ENCODE measurements at places on chromosomes 6 and 20.

DNA sequence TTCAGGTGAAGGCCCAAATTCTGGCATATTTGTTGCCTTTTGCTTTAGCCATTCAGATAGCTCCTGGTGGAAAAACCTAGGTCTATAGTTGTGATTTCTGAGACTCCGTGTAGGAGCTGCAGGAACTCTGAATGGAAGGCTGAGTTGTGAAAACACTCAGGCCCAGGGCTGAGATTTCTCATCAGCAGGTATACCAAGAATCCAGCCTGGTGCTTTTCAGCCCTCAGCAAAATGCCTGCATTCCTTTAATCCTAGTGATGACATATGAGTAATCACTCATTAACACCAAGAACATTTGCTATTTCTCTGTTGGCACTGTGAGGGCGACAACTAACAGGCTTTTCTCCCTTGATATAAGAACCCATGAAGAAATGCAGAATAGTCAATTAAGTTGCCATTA, 546.1 kb upstream of the MAN1A1 start:
- DNase-seq = no peak

DNA sequence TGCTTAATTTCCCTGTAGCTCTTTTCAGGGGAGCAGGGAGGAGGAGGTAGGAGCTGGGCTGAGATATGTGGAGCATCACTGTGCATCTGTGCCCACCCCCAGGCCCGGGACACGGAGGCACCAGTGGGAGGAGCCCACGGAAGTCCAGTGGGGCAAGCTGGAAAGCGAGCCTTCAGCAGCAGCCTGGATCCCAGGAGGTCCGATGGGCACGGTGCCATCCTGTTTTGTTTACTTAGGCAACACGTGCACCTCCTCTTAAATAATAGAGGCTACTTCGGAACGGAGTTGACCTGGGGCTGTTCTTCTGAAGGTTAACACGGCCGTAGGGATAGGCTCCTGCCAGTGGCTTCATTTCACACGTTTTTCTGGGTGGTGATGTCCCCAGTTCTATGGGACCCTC, 51.6 kb downstream of the CDH4 start:
- no peak for DNase-seq

GRCh38 chr20:62760856-62761758, 35.2 kb upstream of the MRGBP start:
- DNase-seq = no peak

DNA sequence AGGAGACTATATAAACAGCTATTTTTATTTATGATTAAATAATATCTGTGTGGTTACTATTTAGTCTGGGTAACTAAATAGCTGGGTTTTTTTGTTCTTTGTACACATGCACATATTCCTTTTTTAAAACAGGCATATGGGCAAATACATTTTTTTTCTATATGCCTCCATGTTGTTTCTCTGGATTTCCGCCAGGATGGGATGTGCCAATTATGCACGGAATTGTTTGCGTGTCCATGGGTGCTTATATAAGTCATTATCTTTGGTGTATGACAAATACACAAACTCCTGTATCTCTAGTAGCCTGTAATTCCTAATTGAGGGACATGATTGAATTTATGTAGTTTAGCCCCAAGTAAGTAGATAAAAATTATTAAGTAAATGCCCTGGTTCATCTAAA, 226.9 kb downstream of the BCKDHB start:
- DNase-seq = no peak

DNA sequence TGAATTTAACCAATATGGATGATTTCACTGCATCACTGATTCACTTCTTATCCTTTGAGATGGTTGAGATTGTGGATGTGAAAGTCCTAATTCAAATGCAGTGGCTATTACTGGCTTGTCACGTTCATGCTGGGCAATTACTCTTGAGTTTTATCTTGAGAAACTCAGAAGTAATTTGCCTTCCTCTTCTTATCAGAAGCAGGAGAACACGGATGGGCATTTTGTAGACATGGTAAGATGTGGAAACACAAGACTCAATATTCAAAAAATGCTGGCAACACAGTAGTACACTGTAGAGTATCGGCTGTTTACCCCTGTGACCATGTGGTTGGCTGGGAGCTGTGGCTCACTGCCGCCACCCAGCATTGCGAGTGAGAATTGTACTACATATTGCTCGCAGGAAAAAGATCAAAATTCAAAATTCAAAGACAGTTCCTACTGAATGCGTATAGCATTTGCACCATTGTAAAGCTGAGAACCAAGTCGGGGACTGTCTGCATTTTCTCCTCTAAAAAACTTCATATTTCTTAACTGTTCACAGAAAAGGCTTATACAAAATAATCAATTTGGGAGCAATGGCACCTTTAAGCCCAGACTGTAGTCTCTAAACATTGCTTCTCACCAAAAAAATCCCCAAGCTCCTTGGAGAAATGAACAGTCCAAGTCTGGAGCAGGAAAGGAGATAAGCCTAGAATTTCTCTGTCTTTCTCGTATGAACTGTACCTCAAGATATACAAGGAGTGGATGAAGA, 61.9 kb upstream of the ELOVL5 start:
- DNase-seq = peak; percentile 7

- DNase-seq = no peak
These were observed 36.4 kb downstream of the HLA-DPB1 start for GRCh38 chr6:33112148-33112547.

GRCh38 chr6:160750276-160750689, 48.2 kb downstream of the PLG start:
- DNase-seq = no peak

GRCh38 chr20:47315339-47316056, 41.0 kb downstream of the ZMYND8 start:
- peak; percentile 86 for DNase-seq

DNA sequence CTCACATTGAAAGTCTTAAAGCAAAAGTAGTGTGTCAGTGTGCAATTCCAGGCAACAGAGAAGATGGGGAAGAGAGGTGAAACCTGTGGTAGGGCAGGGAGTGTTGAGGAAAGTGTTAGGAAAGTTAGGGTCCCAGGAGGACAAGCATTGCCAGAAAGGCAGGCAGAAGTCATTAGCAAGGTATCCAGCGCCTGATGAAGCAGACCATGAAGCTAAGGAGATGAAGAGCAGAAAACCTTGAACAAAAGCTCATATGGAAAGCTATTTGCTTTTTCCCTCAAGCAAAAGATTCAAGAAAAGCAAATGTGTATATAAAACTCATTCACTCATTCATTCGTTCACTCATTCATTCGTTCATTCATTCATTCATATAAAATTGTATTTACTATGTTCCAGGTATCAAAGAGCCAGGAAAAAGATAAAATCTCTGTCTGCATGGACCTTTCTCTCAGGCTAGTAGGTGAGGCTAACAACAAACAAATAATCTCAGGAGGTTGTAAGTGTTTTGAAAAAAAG, 96.5 kb downstream of the ELOVL5 start:
- no peak for DNase-seq

DNA sequence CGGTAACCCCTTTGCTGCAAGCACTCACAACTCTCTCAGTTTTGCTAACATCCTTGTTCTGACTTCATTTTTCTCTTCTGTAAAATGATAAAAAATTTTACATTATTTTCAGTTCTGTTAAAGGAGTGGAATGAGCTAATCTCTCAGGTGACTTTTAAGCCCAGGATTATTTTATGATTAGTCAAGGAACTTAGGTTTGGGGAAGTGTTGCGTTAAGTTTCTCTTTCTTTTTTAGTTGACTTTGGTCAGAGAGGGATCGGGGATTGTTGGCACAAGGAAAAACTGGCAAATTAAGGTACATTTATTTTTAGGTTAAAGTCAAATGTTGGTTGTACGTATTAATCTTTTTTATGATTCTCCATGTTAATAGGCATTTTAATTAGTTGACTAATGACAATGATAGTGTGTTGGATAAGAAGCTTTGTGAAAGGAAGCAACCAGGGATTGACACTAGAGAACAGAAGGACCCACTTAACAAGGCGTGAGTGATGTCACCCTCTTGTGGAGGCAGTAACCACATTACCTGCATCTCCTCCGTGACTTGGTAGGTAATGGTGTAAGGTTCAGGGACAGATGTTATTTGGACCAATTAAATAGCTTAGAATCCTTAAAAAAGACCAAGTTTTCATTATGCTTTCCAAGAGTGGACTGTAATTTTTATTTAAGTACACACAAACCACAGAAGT, 31.6 kb downstream of the CD83 start:
- no peak for DNase-seq

DNA sequence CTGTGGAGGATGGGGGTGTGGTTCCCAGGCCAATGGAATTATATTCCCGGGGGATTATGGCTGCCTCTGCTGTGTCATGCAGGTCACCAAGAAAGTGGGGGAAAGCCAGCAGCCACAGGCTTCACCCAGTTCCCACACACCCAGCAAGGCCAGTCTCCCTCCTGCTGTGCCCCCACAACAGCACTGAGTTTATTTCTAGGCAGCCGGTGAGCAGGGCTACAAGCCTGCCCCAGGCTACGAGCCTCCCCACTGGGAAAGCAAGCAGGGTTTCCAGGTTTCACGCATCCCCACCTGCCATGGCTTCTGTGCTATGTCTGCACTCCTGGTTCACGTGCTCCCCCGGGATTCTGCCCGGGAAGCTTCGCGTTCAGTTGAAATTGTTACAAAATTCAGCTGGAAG, 72.6 kb downstream of the ERMARD start:
- no peak for DNase-seq

DNA sequence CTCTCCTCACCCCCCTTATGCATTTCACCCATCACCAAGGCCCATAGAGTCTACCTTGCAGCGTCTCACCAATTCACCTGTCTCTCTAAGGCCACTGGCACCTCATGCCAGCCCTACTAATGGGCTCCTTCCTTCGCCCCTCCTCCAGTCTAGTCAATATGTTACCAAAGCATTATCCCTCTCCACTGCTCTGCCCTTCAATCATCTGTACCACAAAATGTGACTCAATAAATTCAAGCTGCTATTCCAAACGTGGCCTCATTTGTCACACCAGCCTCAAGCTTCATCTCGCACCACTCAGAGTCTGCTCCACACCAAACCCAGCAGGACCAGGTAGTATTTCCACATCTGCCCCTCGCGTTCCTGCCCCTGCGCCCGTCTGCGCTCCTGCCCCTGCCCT, 21.8 kb upstream of the RPS6KA2 start:
- no peak for DNase-seq

GRCh38 chr20:59421089-59421488, 120.7 kb downstream of the EDN3 start:
- DNase-seq = no peak

GRCh38 chr6:7532821-7533220, 8.7 kb upstream of the DSP start:
- no peak for DNase-seq

GRCh38 chr20:45036044-45036755, 64.7 kb downstream of the KCNS1 start:
- DNase-seq = no peak

DNA sequence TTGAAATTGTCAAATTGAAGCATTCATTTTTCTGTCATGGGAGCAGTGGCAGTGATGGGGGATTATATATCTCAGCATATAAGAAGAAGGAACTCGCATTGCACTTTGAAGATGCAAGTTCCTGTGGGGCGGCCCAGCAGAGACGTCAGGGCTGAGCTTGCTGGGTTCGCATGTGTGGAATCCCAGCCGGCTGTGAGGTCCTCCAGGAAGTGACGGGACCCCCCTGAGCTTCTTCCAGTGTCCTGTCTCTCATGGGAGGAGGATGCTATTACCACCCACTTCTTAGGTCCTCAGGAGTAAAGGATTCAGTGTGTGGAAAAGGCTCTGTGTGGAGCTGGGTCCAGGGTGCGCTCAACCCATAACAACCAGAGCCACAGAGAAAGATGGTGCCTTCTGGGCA, 201.2 kb downstream of the CDH4 start:
- DNase-seq = no peak

GRCh38 chr20:9154464-9155024, 85.7 kb downstream of the PLCB4 start:
- no peak for DNase-seq

GRCh38 chr6:45813943-45814342, 201.7 kb downstream of the CLIC5 start:
- no peak for DNase-seq

- no peak for DNase-seq
These were observed 601.2 kb upstream of the ARID1B start for GRCh38 chr6:156175971-156176421.

DNA sequence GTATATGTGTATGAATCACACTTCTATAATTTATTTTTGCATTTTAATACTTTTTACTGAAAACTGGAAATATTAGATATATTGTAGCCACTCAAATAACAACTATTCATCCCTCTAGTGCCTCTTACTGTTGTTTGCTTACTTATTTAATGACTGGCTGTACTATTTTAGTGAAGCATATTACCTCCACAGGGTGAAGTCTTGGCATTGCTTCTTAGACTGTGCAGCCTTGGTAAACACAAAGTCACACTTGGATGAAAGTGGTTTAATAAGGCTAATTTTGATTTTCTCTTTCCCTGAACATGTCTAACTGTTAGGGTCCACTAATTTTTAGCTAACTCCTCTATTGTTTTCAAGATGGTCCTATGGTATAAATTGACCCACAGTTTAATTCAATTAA, 1043.2 kb upstream of the ADGRB3 start:
- DNase-seq = no peak

GRCh38 chr6:107114926-107115694, at the start of gene BEND3:
Gene BEND3 (minus strand): TSS chr6:107115515. CDS start chr6:107099285, 16,230 bp downstream.
- DNase-seq = no peak

DNA sequence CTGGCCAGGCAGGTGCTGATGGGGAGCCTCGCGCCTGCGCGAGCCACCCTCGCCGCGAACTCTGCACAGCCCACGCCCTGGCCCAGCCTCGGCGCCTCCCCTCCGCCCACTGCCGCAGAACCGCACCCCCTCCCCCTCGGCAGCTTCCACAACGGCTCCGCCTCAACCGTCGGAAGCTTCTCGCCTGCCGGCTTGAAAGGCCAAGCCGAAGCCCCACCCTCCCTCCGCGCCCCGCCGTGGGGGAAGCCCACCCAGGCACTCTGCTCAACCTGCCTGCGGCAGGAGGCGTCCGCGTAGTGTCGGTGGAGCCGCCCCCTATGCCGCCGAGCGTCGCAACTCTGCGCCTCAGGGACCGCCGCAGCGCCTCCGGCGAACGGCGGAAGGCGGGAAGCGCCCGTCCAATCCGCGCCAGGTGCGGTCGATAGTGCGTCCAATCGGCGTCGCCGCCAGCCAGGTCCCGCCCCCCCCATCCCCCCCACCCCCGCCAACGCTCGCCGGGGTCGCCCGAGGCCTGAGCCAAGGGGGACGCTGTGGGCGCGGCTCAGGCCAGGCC, at the start of gene SYCP2:
Gene SYCP2, minus strand, starts transcription at position 342 of the 553 bp plus-strand sequence. CDS start 11,224 bp downstream, outside the sequence.
- no peak for DNase-seq

- DNase-seq = no peak
These were observed 4.2 kb downstream of the PPP2R5D start for GRCh38 chr6:42988486-42989020.

- no peak for DNase-seq
These were observed 134.8 kb downstream of the DTNBP1 start for GRCh38 chr6:15527838-15528617.

- DNase-seq = no peak
These were observed 445.8 kb upstream of the JAG1 start for GRCh38 chr20:11119573-11119972.

- DNase-seq = no peak
These were observed 255.4 kb downstream of the OGFRL1 start for GRCh38 chr6:71544028-71544427.

GRCh38 chr20:20491784-20492264, 123.9 kb downstream of the INSM1 start:
- DNase-seq = no peak
